ENCODE measurements at places on chromosomes 13 and 19.

GRCh38 chr19:48573163-48573505 is 21.2 kb downstream of the SULT2B1 start:
- no peak for DNase-seq

- DNase-seq, result no peak
Measured at GRCh38 chr13:40648040-40648439, 18.4 kb downstream of the FOXO1 start.

DNA sequence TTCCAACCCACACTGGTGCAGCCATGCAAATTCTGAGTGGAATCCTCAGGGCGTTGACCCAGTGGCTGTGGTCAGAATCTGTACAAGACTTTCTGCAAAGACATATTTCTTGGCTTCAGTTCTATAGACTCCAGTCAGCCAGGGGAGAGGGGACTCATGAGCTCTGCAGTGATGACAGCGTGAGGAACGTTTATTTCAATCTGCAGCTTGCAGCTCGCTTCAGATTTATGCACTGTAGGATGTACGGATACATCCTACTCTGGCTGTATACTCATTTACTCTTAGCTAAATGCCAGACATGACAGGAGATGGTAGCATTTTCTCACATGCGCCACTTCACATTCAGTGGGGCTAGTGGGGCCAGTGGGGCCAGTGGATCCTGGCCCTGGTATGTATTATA is 276.1 kb downstream of the FGF9 start:
- no peak for DNase-seq

DNA sequence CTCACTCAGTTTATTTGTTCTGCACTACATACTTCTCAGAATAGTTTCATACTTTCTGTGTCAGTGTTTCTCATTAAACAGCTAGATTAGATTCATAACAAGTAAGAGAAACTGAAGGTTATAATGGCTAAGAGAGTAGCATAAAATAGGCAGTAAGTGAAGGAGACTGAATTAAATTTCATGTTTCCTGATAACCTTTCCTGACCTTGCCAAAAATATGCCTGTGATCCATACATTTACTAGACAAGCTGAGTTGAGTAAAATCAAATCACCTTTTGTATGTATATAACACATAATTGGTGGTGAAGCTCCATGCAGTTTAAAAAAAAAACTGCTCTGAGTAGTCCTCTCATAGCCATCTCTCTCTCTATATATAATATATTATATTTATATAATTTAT is 545.3 kb upstream of the PCDH20 start:
- no peak for DNase-seq

GRCh38 chr13:107231944-107232343 is 664.0 kb upstream of the ARGLU1 start:
- no peak for DNase-seq

- no peak for DNase-seq
Measured at GRCh38 chr19:38893341-38893771, 6.1 kb downstream of the SIRT2 start.

GRCh38 chr19:1646659-1647453 is 5.6 kb downstream of the TCF3 start:
- no peak for DNase-seq

DNA sequence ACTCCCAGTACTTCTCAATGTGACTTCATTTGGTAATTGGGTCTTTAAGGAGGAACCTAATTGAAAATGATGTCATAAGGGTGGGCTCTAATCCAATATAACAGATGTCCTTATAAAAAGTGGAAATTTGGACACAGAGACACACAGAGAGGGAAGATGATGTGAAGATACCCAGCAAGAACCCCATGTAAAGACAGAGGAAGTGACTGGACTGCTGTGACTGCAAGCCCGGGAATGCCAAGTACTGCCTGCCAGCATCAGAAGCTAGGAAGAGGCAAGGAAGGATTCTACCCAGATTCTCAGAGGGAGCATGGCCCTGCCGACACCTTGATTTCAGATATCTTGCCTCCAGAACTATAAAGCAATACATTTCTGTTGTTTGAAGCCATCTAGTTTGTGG is 239.3 kb downstream of the KCTD12 start:
- no peak for DNase-seq

DNA sequence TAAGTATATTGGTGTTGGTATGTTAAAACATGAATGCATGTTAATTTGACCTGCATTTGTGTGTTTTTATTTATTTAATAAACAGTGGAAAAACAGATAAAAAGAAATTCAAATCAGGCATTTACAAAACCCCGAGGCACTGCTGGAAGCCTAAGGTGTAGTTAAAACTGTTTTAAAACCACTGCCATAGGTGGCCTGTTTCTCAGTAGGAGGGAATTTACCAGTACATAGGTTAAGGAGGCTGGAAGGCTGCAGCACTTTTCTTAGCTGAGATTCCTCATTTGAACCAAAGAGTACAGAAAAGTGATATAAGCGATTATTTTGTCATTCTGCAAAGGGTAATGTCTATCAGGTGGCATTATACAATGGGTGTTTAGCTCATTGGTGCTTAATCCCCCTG is 99.6 kb downstream of the PAN3 start:
- no peak for DNase-seq

- DNase-seq, result no peak
Measured at GRCh38 chr13:74111901-74112824, 22.0 kb downstream of the KLF12 start.
